Stromal cell of bone marrow (primary cell): ENCODE measurements at places on chromosomes 11 and 22.

- DNase-seq, result no peak
These were observed 20.9 kb downstream of the NCF4 start for GRCh38 chr22:36881504-36882245.

- no peak for DNase-seq
These were observed 16.8 kb downstream of the SERPING1 start for GRCh38 chr11:57614234-57614772.

GRCh38 chr22:32745251-32745995 lies 56.1 kb upstream of the TIMP3 start:
- DNase-seq, result no peak

- no peak for DNase-seq
These were observed 658.2 kb downstream of the NTM start for GRCh38 chr11:132028380-132029240.

GRCh38 chr11:65645710-65646109 lies 7.8 kb downstream of the SIPA1 start:
- DNase-seq, result no peak

DNA sequence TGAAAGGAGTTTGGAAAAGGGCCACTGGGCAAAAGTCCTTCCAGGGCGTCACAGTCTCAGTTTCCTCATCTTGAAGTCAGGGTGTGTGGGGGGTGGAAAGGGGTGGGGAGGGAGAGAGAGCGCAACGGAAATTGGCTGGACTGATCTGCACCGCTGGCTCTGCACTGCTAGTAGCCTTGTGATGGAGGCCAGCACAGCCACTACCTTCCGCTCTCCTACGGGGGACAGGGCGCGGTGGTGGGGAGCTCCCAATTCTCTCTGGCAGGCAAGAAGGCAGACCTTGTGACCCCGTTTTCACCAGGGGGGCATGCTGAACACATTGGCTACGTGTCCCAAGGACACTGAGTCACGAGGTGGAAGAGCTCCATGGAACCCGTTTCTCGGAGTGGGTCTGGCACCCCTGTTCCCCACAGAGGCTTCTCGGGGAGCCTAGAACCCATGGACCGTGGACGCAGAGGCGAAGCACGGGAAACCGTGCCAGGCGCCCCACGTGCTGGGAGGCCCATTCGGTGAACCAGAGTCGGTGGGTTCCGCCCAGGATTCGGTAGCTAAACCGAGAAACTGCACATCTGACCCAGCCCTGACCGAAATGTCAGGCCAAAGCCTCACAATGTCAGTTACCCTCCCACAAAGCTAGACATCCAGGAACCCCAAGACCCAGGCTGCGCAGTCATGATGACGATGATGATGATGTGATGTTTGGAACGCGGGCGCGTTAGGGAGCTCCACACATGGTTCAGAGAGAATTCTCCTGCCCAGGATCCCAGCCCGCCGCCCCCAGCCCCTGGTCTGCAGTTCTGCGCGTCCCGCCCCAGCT lies 28.3 kb upstream of the WNT11 start:
- peak; percentile 52 for DNase-seq

GRCh38 chr11:13362596-13363109 lies 85.1 kb downstream of the BMAL1 start:
- no peak for DNase-seq

- DNase-seq, result no peak
These were observed 25.9 kb upstream of the GRAMD4 start for GRCh38 chr22:46593996-46594946.

- no peak for DNase-seq
These were observed 53.7 kb downstream of the HIPK3 start for GRCh38 chr11:33310720-33311500.
